ENCODE measurements at places on chromosomes 3 and 15.

- DNase-seq, result no peak
Measured at GRCh38 chr3:7766530-7766929, 735.1 kb upstream of the LMCD1 start.

DNA sequence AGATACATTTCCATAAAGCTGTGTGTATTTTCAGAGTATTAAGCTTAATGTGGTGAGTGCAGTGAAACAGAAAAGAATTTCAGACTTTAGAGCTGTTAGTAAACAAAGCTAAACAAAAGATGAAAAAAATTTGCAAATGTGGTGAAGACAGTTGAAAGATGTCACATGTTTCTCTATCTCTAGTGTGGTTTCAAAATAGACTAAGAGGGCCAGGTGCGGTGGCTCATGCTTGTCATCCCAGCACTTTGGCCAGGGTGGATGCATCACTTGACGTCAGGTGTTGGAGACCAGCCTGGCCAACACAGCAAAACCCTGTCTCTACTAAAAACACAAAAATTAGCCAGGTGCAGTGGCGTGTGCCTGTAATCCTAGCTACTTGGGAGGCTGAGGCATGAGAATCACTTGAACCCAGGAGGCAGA is 466.0 kb upstream of the NR2F2 start:
- DNase-seq, result no peak

GRCh38 chr3:66800941-66801545 is 197.1 kb upstream of the KBTBD8 start:
- DNase-seq, result peak; percentile 22

DNA sequence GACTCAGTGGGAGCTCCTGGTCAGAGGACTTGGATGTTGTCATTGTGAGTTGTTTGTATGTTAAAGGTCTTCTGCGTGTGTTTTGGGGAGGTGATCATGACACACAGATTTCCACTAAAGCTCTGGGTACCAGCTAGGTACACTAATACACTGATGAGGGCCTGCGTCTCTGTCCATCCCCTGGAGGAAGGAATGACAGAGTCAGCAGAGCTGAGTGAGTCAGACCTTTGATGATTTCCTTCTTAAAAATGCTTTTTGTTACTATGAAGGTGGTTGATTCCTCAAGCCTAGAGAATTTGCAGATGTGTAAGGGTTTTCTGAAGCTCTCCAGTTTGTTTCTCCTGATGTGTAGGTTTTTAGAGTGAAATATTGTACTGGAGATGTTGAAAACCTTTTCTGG is 424.1 kb upstream of the TPM1 start:
- peak; percentile 82 for DNase-seq

GRCh38 chr15:36893276-36893675 is 207.1 kb downstream of the MEIS2 start:
- DNase-seq, result no peak

- peak; percentile 87 for DNase-seq
Measured at GRCh38 chr3:9230596-9230995, 18.9 kb downstream of the SRGAP3 start.

GRCh38 chr3:188948281-188948996 is 223.3 kb upstream of the TPRG1 start:
- peak; percentile 96 for DNase-seq

- peak; percentile 67 for DNase-seq
Measured at GRCh38 chr3:155185631-155186071, 105.5 kb downstream of the MME start.

DNA sequence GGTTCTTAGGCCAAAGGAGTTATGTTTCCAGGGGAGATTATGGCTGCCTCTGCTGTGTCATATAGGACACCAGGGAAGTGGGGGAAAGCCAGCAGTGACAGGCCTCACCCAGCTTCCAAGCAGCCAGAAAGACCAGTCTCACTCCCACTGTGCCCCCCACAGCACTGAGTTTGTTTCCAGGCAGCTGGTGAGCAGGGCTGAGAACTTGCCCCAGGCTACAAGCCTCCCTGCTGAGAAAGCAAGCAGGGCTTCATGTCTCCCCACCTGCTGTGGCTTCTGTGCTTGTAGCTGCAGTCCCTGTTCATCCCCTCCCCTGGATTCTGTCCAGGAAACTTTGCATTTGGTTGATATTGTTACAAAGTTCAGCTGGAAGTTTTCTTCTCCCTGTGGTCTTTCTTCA is 376.3 kb downstream of the PDCD6IP start:
- no peak for DNase-seq

DNA sequence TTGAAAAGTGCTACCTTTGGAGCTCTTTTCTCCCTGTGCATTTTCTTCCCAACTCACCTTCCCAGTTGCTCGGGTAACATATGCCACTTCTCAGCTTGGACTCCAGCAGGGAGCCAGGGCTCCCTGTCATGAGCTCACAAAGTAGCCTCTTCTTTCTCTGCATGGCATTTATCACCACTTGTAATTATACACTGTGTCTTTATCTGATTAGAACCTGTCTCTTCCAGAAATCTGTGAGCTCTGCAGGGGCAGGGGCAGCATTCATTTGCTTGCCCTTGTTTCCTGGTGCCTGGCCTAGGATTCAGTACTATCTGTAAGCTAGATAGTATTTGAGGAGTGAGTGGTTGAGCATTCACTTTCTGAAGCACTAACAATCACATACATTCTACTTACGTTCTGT is 100.9 kb downstream of the CLSTN2 start:
- DNase-seq, result no peak

GRCh38 chr15:52276256-52276770 is 19.3 kb downstream of the MYO5C start:
- no peak for DNase-seq
